ENCODE measurements at places on chromosomes 1 and 21. TPM values are rescaled to one million over a fixed set of nuclear protein-coding genes. Genes with fewer than 3 reads are reported as not detected.

Gene RGS18
- polyA plus RNA-seq: 3.2 TPM

- no peak for DNase-seq
These were observed 126.2 kb downstream of the FGGY start for GRCh38 chr1:59422921-59423575.

Gene SAMD11
- 23.9 TPM for polyA plus RNA-seq

- no peak for DNase-seq
These were observed 30.4 kb downstream of the PRRC2C start for GRCh38 chr1:171515741-171516140.

DNA sequence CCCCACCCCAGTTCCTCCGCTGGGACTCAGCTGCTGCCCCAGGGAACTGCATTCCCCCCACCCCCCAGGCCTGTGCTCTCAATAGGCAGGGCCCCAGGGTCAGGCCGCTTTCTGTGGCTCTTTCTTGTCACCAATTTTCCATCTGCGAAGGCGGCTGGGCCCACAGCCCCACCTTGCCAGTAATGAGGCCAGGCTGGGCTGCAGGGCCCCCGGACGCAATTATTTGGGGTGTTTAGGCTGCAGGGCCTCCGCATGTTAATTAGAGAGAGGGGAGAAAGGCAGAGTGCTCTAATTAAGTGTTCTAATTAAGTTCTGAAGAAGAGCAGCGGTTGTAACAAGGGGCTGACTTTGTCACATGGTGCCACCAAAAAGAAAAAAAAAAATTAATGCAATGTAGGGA lies 71.8 kb downstream of the EPHB2 start:
- no peak for DNase-seq

- DNase-seq: peak; percentile 51
These were observed 5.8 kb downstream of the INKA2 start for GRCh38 chr1:111733183-111733991.

GRCh38 chr1:67674260-67675011 lies 10.6 kb upstream of the GADD45A start:
- DNase-seq: peak; percentile 88

Gene CFAP107
- 2.8 TPM for polyA plus RNA-seq

Gene CLCA1
- polyA plus RNA-seq: not detected

Gene EFNA3
- 5.6 TPM for polyA plus RNA-seq

Gene DNAJB4
- polyA plus RNA-seq: 43.7 TPM

Gene SPAG17
- polyA plus RNA-seq: 12.6 TPM

Gene APCS
- polyA plus RNA-seq: not detected

DNA sequence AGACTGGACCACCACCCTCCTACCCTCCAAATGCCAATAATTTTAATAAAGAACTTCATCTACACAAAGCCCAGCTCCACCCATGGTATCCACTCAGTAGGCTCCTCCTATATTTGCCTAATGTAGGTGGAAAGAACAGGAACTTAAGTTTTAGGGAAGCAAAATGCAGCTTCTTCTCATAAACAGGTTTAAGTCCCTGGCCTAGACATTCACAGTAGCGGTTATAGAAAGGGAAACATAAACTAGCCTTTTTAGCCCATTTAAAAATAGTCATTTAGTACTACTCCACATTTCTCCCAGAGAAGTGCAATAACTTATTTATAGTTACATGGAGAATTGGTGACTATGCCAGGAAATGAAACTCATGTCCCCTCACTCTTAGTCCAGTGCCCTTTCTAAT lies 56.6 kb upstream of the CPLANE2 start:
- no peak for DNase-seq

DNA sequence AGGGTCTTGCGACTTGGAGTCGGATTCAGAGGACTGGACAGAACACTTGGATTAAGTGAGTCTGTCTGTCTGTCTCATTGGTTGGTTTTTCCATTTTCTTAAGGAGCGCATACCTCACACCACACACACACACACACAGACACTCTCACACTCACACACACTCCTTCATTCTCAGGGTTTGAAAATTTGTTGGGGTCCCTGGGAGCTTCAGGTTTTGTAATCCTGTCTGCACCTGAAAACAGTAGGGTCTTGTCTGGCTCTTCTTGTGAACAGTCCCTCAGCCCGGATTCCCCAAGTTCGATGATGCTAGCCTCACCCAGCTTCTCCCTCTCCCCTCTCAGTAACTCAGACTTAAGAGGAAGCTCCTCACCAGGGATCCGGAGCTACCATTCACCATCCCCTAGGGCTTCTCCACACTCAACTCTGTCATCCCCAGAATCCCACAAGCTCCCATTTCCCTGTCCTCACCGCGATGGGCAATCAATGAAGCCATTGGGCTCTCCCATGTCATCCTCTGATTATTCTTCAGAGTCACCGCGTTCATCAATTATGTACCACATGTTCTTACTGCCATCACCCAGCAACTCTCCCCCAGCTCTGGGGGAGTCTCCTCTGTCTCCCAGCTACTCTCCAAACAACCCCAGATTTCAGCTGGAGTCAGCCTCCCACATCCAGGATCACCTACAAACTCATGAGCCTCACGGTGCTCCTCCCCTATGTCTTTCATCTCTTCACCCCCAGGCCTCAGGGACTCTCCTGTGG lies 1530.9 kb upstream of the TPTE start:
- DNase-seq: no peak

DNA sequence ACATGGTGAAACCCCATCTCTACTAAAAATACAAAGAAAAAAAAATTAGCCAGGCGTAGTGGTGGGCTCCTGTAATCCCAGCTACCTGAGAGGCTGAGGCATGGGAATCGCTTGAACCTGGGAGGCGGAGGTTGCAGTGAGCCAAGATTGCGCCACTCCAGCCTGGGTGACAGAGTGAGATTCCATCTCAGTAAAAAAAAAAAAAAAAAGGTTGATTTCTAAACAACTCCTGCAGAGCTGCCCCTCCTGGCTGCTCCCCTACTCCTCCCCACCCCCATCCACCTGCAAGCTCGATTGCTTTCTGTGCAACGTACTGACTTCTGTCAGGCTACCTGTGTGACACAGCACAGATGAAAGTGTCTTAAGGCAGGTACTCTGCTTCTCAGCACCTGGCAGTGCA lies 13.3 kb downstream of the ETV3L start:
- DNase-seq: no peak
